Subcutaneous preadipocyte (primary cell): ENCODE measurements at places on chromosomes 16 and 17. TPM values are rescaled to one million over a fixed set of nuclear protein-coding genes. Genes with fewer than 3 reads are reported as not detected.

Gene TNS4
- under 0.01 TPM in 1 of 2 replicates, not detected in the other for total RNA-seq

Gene PRM3
- not detected in 2 replicates for total RNA-seq

Gene KRT34
- total RNA-seq = 0.37 and 0.59 TPM in 2 replicates

Gene CIBAR2
- total RNA-seq = not detected in 2 replicates

Gene MMP15
- 2.6 and 2.7 TPM in 2 replicates for total RNA-seq

Gene ZNF205
- total RNA-seq = 15.1 and 17.0 TPM in 2 replicates
